GM10248 (cell line): ENCODE measurements at places on chromosomes 4 and X.

DNA sequence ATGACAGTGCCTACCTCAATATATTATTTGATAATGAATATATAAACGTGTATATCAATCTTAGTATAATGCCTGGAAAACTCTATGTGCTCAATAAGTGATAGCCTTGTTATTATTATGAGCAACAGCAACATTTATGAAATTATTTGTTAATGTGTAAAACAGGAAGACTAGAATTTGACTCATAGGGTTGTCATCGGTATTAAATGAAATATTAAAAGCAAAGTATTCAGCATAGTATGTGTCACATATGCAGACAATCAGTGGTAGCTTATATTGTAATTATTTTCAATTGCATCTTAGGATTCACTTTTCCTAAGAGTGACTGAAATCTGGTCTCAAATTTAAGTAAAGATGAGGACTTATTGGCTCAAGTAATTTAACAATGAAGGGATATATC is 24.6 kb downstream of the SPANXD start:
- DNase-seq = no peak

DNA sequence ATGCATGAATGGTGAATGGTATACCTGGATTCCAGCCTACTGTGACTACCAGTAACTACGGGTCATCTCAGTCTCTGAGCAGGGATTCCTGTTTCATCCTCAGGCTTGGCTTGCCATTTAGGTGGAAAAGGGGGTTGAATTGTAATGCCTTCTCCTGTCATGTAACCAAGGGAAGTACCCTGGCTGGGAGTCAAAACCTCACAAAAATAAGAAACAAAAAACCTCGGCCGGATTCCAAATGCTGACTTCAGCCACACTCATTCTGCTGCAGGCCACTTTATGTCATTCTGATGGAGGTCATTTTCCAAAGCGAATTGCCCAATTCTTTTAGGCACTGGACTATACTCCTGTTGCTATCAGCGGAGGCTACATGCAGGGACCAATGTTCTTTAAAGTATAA is 324.7 kb downstream of the LDB2 start:
- DNase-seq = no peak

DNA sequence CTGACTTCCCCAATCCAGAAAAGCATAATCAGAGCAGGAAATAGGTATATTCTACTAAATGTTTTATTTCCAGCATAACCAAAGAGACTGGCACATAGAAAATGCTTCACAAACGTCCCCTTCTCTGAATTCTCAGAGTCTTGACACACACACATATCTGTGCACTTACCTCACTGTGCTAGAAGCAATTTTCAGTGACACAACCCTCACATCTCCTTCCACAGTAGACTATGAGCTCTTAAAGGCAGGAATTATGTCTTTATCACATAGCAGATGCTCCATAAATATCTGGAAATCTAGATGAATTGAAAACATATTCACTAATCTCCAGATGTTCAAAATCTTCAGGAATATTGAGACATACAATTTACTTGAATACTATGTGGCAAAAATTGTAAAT is 5.9 kb downstream of the SOWAHB start:
- no peak for DNase-seq

- no peak for DNase-seq
Measured at GRCh38 chr4:41678086-41678816, 70.3 kb downstream of the PHOX2B start.

DNA sequence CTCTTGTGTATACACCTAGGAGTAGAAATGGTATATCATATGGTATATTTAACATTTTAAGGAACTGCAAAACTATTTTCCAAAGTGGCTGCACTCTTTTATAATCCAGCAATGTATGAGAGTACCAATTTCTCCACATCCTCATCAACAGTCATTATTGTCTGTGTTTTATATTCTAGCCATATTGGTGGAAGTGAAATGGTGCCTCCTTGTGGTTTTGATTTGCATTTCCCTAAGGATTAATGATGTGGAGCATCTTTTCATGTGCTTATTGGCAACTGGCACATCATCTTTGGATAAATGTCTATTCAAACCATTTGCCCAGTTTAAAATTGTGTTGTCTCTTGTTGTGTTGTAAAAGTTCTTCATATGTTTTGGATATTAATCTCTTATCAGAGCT is 9.6 kb downstream of the BMP15 start:
- DNase-seq = no peak

DNA sequence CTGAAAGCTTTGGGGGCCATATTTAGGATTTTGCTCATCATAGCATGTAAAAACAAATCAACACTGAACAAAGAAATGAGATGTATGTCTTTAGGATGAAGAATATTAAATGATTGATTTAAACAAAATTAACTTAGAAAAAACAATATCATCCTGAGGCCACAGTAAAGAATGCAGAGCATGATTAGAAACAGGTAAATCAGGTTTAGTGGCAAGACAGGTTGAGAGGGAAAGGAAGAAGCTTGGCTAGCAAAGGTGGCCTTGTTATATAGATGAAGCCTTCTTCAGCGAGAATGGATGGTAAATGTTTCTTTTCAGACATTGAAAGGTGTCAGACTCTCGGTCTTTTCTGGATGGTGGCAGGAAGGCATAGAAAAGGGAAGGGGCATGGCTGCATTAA is 11.9 kb upstream of the MAGEB16 start:
- no peak for DNase-seq

DNA sequence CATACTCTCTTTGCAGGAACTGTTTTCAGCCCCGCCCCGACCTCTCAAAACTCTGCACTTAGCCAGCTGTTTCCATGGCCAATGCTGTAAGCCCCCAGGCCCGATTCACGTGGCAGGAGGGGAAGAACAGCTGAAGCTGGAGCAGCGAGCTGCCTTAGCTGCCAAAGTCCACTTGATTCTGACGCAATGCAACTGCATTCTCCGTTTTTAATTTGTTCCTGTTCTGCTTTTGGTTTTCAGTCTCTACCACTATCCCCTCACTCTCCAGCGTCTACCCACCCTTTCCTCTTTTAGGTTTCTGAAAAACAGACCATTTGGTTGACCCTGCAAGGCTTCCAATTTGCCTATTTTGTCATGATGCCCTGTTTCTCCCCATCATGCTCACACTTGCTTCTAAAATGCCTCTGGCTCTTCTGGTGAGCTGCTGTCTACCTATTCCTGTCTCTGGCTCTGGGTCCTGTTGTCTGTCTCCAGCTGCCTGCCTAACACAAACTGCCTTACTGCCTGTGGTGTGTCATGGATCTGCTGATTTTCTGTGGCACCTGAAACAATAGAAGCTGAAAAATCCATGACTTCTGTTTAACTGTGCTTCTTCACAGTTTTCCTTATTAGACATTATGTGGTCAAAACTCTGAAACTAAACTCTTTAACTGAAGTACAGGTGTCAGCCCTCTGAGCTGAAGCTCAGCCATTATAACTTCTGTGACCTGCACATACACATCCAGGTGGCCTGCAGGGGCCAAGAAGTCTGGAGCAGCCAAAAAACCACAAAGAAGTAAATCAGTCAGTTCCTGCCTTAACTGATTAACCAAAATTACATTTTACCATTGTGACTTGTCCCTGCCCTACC is 160.5 kb upstream of the AGTR2 start:
- DNase-seq = peak; percentile 6

DNA sequence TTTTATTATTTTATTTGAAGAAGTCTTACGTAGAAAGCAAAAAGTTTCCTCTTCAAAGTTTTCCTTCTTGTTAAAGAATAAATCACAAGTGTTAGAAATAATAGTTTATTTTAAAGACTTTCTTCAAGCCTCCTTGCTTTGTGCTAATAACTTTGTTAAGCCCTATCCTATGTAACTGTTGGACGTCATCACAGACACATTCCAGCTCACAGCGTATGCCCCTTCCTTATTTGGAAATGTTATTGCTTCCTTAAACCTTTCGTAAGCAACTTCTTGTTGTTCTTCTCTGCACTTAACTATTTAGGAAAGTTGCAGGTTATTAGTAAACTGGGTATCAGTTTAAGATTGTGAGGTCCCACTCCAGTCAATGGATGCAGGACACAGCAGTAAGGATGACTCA is 7.6 kb upstream of the SRD5A3 start:
- DNase-seq = no peak

GRCh38 chrX:150683536-150684146 is 9.6 kb upstream of the MTMR1 start:
- DNase-seq = peak; percentile 37

- DNase-seq = no peak
Measured at GRCh38 chr4:168257768-168258167, 60.8 kb downstream of the DDX60 start.

DNA sequence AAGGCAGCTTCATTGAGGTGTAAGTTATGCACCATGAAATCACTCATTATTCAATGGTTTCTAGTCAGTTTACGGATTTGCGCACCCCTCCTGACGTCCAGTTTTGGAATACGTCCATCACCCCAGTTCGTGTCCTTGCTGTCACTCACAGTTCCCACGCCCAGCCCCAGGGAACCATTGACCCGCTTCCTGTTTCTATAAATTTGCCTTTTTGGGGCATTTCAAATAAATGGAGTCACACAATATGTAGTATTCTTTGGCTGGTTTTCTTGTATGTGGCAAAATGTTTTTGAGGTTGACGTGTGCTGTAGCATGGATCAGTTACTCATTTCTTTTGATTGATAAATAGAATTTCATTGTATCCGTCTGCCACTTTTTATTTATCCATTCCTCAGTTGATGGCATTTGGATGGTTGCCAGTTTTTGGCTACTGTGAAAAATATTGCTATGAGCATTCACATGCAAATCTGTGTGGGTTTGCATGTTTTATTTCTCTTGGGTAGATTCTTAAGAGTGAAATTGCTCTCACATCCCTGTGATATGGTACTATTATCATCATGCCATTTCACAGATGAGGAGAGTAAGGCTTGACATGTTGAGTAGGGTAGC is 18.4 kb upstream of the SORCS2 start:
- no peak for DNase-seq

GRCh38 chr4:40992472-40993295 is 221.7 kb downstream of the APBB2 start:
- DNase-seq = peak; percentile 51

GRCh38 chrX:154412468-154412867 is 1.1 kb downstream of the TAFAZZIN start:
- DNase-seq = no peak

GRCh38 chr4:78361621-78362120 is 189.9 kb upstream of the ANXA3 start:
- no peak for DNase-seq

- no peak for DNase-seq
Measured at GRCh38 chrX:133660281-133660680, 245.0 kb upstream of the GPC4 start.

DNA sequence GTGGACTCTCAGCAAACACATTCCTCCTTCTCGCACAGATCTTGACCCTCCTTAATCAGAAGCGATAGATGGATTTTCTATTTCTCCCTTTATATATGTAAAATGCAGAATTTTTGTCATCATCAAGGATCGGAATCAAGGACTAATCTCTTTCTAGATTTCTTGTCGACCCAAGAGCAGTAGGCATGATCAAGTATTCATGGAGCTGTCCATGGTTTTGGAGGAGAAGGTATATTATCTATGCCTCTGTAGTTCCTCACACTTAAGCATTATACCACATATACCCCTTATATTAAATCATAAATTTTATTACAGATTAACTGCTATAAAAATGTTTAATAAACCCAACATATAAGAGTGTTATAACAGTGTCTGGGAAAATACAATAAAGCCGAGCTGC is 886.8 kb downstream of the NLGN4X start:
- DNase-seq = no peak

DNA sequence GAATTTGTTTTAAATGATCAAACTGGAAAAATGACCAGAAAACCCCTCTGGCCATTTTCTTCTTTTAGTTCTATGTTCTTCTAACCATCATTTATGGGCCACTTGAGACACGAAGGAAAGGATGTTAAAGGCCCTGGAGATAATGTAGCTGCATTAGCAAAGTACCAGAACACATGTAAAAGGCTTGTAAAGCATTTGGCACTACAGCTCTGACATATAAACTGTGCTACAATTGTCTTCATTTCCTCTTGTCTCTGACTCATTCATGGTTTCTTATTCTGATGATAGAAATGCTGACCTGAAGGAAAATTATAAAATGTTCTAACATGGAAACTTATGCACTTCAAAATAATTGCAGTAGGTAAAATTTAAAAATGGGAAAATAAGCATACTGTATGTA is 388.7 kb downstream of the FAT4 start:
- DNase-seq = no peak

GRCh38 chr4:102430461-102430910 is 70.7 kb upstream of the NFKB1 start:
- DNase-seq = no peak

- DNase-seq = no peak
Measured at GRCh38 chr4:13953083-13953482, 325.6 kb upstream of the BOD1L1 start.

GRCh38 chr4:46249106-46249505 is 125.3 kb upstream of the GABRG1 start:
- DNase-seq = no peak

DNA sequence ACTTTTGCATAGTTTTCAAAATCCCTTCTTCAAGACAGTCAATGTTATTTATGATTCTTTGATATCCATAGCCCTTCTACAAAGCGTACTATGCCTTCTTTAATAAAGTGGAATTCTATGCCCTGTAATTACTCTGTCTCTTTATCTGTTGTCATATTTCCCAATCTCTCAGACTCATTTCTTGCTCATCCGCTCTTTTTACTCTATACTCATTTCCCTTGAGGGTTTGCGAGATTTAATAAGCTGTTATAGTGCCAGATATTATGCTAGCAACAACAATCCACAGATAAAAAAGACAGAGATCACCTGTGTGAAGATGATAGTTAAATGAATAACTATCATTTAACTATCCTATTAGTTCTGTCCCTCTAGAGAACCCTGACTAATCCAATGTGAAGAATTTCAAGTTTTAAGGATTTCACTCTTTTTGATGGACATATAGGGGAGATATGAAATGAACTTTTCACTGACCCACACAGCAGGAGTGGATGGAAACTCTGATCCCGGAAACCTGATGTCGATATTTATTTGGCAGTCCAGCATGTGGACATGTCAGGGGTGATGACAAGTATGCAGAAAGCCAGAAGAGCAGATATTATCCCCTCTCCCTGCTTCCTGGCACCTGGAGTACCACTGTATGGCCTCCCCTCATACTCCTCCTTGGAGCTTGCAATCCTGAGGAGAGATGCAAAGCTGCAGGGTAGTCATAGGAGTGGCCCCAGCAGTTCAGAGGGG is 49.7 kb downstream of the TMEM156 start:
- no peak for DNase-seq

- DNase-seq = no peak
Measured at GRCh38 chrX:103446665-103447302, 70.4 kb downstream of the BEX3 start.

- no peak for DNase-seq
Measured at GRCh38 chrX:69131886-69132285, 33.4 kb downstream of the PJA1 start.

- DNase-seq = no peak
Measured at GRCh38 chrX:137479386-137479785, 86.5 kb upstream of the ZIC3 start.

GRCh38 chr4:112593438-112594133 is 43.1 kb downstream of the ZGRF1 start:
- peak; percentile 15 for DNase-seq
